AG04450 (cell line): ENCODE measurements at places on chromosomes 3 and 15. TPM values are rescaled to one million over a fixed set of nuclear protein-coding genes. Genes with fewer than 3 reads are reported as not detected.

The ARNT2 gene
- 36.8 and 42.8 TPM in 2 replicates for polyA plus RNA-seq

- peak; percentile 74 for DNase-seq
Observed at GRCh38 chr3:115819785-115820384, 196.6 kb downstream of the GAP43 start.

GRCh38 chr15:23787346-23788105, 100.4 kb upstream of the NDN start:
- DNase-seq: no peak

- DNase-seq: no peak
Observed at GRCh38 chr3:20736287-20736852, 550.4 kb upstream of the SGO1 start.

The LTK gene
- polyA plus RNA-seq: 0.09 and 0.20 TPM in 2 replicates
